ENCODE measurements at places on chromosomes 2 and 18.

DNA sequence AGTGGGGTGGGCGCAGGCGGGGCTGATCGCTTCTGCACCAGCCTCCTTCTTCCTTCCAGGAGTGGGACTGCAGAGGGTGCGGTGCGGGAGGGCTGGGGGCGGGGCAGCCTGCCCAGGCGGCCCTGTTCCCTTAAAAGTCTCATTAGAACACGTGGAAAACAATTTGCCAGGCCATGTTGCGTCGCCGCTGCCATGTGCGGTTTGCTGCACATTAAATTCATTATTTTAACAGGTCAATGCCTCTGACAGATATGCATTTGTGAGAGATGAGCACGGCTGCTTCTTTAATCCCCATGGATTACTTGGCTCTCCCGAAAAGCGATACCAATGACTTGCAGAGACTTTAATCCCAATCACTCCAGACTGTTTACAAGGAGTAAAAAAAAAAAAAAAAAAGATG is 139.0 kb downstream of the CELF4 start:
- no peak overlapping the region for H3K27ac ChIP-seq
- DNase-seq: no peak
- no peak overlapping the region for H3K4me3 ChIP-seq
- H3K27me3 ChIP-seq: no peaks in the 10 kb centered on the region

- no peaks in the 10 kb centered on the region for H3K36me3 ChIP-seq
- no peak overlapping the region for H3K4me3 ChIP-seq
- DNase-seq: no peak
- no peak overlapping the region for H3K27ac ChIP-seq
- H3K4me1 ChIP-seq: no peaks in the 10 kb centered on the region
These were observed 214.8 kb downstream of the ZNF521 start for GRCh38 chr18:25137197-25137472.

- H3K36me3 ChIP-seq: no peaks in the 10 kb centered on the region
- no peak overlapping the region for H3K27ac ChIP-seq
- H3K27me3 ChIP-seq: no peaks in the 10 kb centered on the region
These were observed 336.4 kb upstream of the FSHR start for GRCh38 chr2:49490710-49491109.

GRCh38 chr2:7971841-7972240 is 710.0 kb upstream of the ID2 start:
- H3K4me3 ChIP-seq: no peak overlapping the region
- no peaks in the 10 kb centered on the region for H3K36me3 ChIP-seq
- H3K27me3 ChIP-seq: no peaks in the 10 kb centered on the region
- DNase-seq: no peak

DNA sequence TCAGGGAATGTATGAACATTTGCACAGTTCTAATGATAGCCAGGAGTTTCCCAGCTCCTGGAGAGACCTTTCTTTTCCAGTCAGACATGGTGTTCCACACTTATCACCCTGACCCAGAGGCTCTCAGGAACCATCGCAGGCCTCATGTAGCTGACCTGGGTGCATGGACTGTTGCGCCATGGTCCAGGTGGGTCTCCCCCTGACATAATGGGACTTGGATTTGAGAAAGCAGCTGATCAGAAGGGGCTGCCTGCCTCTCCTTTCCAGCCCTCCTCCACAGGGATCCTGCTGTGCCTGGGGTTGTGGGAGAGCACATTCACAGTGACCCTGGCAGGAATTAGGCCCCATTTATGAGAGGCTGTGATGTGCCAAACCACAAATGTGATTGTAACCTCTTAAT is 133.4 kb upstream of the ALPP start:
- no peaks in the 10 kb centered on the region for H3K27me3 ChIP-seq
- peaks cover 4% of the 10 kb centered on the region for H3K36me3 ChIP-seq
- no peak overlapping the region for H3K27ac ChIP-seq
- H3K4me1 ChIP-seq: peaks cover 8% of the 10 kb centered on the region
- no peak for DNase-seq
- H3K4me3 ChIP-seq: no peak overlapping the region

GRCh38 chr2:3779496-3780049 is 76.2 kb downstream of the DCDC2C start:
- H3K27me3 ChIP-seq: no peaks in the 10 kb centered on the region
- no peaks in the 10 kb centered on the region for H3K4me1 ChIP-seq
- no peak overlapping the region for H3K4me3 ChIP-seq
- no peak overlapping the region for H3K27ac ChIP-seq

DNA sequence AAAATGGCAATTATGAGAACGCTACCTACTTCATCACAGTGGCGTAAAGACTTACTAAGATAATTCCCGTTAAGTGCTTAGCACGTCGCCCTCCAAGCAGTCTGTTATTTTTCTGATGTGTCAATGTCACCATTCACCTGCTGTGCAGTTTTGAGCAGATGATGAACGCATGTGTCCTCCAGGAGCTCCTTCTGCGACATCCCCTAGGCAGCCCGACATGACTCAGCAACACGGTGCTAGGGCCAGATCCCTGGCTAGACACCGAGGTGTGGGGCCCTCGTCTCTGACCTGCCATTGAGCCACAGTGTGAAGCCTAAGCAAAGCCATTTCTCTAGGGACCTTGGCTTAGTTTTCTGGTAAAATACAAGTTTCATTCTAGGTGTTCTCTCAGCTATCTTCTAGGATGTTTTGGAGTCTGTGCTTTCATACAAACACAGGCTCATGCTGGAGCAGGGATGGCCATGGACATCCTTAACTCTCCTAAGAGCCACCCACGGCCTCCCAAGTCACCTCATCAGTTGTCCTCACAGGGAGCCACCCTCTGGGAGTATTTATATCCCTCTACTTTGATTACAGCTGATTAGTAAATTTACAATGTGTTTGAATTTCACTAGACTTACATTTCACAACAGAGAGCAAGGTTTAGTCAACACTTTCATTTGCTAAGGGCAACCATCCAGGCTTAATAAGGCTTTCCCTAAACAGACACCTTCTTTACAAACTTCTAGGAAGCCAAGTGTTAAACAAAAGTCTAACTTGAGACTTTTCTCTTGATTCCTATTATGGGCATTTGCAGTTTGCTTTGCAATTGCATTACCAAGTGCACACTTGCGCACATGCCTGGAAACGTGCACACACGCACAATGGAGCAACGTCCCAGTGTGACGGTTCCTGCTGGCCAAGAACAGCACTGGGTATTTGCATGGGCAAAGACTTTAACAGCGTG is 376.8 kb upstream of the ID2 start:
- H3K4me1 ChIP-seq: peaks cover 13% of the 10 kb centered on the region
- no peak overlapping the region for H3K4me3 ChIP-seq
- H3K27me3 ChIP-seq: no peaks in the 10 kb centered on the region
- no peak overlapping the region for H3K27ac ChIP-seq

GRCh38 chr2:113013336-113013661 is 8.0 kb downstream of the IL36A start:
- H3K27me3 ChIP-seq: no peaks in the 10 kb centered on the region
- no peak overlapping the region for H3K27ac ChIP-seq
- H3K36me3 ChIP-seq: no peaks in the 10 kb centered on the region
- peaks cover 7% of the 10 kb centered on the region for H3K4me1 ChIP-seq
- no peak overlapping the region for H3K4me3 ChIP-seq

DNA sequence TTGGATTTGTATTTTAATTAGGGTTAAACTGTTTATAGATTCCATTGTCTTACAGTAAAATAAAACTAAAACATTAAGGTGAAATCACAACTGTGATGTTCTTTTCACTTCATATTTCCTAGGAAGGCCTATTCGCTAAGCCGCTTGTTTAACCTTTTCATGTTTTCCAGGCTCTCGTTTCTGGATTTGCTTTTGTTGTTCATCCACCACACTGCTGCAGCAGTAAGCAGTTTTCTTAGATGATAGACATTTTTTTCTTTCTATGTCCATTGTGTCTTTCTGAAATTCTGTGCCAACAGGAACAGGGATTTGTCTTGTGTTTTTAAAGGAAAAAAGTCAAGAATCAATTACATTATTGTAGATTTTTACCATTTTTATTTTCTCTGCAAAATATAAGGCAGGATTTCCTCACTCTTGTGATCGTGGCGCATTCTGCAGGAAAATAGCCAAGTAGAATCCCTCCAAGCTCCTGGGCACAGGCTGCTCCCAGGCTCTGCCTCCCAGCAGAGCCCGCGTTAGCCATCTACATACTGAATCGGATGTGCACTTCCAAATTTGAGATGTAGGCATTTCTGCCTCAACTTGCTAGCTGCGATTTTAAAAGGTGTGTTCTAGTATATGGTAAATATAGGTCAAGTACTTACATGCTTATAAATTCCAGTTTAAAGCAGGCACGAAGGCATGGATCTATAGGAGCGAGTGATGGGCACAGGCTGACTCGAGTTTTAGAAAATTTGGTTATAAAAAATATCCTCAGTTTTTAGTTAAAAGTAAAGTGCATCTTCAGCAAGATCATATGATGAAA is 10.2 kb downstream of the TSHZ1 start:
- no peak for DNase-seq
- peaks cover 13% of the 10 kb centered on the region for H3K4me1 ChIP-seq
- no peaks in the 10 kb centered on the region for H3K27me3 ChIP-seq
- no peaks in the 10 kb centered on the region for H3K36me3 ChIP-seq
- H3K4me3 ChIP-seq: peak overlapping the region; percentile 39
- peak overlapping the region; percentile 32 for H3K27ac ChIP-seq

GRCh38 chr18:57062844-57063243 is 84.0 kb upstream of the BOD1L2 start:
- no peak overlapping the region for H3K27ac ChIP-seq
- H3K4me1 ChIP-seq: no peaks in the 10 kb centered on the region
- DNase-seq: no peak
- H3K4me3 ChIP-seq: no peak overlapping the region
- no peaks in the 10 kb centered on the region for H3K27me3 ChIP-seq
- no peaks in the 10 kb centered on the region for H3K36me3 ChIP-seq
